ENCODE measurements at places on chromosomes 12 and 14.
A peak's percentile ranks its signal among the peaks of the same experiment; 100 is the strongest.

DNA sequence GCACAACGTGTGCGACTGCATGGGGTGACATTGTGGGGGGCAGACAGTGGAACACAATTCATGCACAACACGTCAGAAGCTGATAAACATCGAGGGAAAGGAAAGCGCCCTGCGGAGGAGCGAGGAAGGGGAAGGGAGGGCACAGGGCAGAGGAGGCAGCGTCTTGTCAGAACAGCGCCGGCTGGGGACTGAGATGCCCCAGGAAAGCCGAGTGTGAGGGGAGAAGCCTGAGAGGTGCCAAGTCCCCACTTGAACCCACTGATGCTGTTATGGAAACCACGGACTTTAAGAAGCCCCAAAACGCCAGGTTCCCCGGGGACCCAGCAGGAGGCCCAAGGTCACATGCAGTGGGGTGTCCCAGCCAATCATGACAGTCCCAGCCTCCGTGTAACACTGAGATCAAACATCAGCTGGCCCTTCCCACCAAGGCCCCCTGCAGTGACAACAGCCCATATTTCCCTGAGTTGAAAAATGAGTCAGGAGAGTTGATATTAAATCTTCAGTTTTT, 70.0 kb downstream of the GALNT9 start:
- no peak for DNase-seq

DNA sequence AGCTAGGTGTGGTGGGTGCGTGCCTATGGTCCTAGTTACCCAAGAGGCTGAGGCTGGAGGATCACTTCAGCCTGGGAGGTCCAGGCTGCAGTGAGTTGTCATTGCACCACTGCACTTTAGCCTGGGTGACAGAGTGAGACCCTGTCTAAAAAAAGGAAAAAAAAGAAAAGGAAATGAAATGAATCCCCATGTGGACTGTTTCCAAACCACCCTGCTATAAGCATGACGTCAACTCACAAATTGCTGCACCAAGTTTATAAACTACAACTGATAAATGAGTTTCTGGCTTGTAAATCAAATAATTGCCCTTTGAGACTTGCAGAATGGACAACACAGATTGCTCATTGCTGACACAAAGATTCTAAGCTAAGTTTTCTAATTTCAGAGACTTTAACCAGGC, 51.0 kb upstream of the STK38L start:
- no peak for DNase-seq

DNA sequence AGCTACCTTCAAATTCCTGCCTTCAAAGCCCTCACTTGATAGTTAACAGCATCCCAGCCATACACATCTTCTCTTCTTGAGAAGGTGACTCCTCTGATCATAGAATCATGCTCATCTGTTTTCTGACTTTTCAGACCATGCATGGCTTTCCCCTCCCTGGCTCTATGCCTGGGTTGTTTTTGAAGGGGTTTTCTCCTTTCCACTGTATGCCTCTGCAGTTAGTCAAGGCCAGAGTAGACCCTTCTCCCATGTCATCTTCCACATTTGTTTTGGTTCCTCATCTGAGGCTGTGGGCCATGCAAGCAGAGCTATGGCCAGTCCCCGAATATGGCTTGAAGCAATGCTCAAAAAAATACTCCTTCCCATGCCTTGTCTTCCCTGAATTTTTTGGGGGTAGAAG, 14.3 kb upstream of the MCRS1 start:
- DNase-seq: no peak

GRCh38 chr14:20486684-20487395, 17.6 kb downstream of the PNP start:
- DNase-seq: no peak

GRCh38 chr12:69880571-69880970, 55.5 kb downstream of the MYRFL start:
- DNase-seq: peak; percentile 13

DNA sequence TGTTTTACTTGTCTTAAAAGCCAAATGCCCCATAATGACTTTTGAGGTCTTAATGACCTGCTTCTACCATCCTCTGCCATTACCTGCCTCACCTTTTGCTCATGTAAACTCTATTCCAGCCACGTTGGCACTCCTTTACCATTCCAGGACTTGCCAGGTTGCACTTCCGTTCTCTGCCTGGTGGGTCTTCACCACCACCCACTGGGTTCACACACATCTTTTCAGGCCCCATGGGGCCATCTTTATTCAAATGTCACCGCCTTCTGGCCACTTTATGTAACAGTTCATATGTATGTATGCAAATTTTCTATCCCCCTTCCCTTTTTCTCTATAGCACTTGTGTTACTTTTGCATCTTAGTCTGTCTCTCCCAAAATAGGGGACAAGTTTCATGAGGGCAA, 57.7 kb downstream of the ATP2A2 start:
- DNase-seq: peak; percentile 30

DNA sequence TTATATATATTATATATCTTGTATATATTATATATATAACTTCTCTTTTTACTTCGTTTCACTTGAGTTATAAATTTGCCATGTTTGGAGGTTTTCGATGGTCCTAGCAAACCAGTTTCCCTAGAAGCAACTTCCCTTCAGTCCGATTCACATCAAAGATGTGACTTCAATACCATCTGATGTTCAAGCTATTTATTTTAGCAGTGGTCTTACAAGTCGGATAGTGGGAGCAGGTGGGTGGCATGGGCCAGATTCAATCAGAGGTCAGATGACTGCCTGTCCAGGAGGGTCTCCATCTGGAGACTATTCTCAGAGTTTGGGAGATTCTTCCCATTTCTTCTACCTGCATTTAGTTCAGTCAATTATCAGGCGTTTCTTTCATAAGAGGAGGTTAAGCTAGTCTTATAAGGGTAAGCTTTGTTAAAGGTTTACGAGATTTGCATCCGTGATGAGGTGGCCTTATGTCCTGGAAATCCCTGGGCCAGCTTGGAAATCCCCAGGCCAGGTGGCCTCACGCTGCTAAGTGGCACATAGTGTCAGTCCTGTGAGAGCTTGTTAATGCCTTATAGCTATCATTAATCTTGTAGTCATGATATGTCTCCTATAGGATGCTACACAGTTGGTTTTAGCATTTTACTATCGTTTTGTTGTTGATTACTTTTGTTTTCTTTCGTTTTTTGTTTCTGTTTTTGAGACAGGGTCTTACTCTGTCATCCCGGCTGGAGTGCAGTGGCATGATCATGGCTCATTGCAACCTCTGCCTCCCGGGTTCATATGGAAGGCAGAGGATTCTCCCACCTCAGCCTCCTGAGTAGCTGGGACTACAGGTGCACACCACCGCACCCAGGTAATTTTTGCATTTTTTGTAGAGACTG, 145.8 kb downstream of the BICD1 start:
- no peak for DNase-seq

Data from MCF 10A (cell line).